ENCODE measurements at places on chromosomes 13 and 19.

- no peak for DNase-seq
These were observed 44.4 kb upstream of the USE1 start for GRCh38 chr19:17170538-17171297.

GRCh38 chr19:12880551-12881171 lies 588 bp downstream of the DNASE2 start:
- no peak for DNase-seq

- no peak for DNase-seq
These were observed 4.8 kb upstream of the ANGPTL8 start for GRCh38 chr19:11234486-11235075.

DNA sequence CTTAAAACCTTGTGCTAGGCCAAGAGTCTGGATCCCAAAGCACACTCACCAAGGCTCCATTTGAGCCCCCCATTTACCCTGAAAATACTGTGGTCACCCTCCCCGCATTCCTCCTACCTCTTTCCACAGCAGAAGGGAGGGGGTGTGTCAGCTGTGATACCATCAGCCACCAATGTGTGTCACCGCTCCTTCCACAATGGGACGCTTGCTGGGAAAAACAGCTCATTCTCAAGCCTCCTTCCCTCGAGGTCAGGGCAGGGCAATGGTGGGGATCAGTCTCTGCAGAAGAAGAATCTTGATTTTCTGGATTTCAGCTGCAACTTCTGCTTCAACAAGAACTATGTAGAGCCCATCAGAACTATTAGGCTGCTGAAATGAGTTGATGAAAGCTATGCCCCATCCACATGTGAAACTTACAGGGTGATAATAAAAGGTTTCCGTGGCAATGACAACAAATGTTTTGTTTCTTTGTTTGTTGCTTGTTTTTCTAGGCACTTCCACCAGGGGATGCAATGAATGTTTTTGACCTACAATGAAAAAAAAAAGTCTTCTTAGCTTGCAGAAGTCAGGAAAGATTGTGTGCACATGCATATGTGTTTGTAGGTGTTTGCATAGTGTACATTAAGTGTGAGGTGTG lies 26.4 kb upstream of the ZNF507 start:
- DNase-seq = peak; percentile 11

DNA sequence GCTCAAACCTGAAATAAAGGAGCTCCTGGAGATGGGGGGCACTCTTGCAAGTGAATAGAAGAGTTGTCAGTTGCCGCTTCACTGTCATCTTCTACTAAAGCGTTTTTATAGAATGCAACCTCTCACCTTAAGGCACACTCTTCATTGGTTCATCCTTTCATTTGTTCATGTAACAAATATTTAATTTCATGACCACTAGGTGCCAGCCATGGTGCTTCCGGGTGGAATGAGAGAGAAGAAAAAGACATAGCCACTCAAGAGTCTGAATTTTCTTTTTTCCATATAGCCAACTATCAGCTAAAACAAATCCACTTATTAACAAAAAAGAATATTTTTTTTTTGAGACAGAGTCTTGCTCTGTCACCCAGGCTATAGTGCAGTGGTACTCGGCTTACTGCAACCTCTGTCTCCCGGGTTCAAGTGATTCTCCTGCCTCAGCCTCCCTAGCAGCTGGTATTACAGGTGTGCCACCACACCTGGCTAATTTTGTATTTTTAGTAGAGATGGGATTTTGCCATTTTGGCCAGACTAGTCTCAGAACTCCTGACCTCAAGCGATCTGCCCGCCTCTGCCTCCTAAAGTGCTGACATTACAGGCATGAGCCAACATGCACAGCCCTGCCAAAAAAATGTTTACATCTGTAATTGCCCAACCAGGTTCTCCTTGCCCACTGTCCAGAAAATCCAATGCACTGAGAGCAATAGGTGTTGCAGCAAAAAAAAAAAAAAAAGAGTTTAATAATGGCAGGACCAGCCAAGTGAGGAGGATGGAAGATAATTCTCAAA lies 22.1 kb upstream of the SACS start:
- no peak for DNase-seq

- no peak for DNase-seq
These were observed 9.0 kb downstream of the MICU2 start for GRCh38 chr13:21594715-21595545.

DNA sequence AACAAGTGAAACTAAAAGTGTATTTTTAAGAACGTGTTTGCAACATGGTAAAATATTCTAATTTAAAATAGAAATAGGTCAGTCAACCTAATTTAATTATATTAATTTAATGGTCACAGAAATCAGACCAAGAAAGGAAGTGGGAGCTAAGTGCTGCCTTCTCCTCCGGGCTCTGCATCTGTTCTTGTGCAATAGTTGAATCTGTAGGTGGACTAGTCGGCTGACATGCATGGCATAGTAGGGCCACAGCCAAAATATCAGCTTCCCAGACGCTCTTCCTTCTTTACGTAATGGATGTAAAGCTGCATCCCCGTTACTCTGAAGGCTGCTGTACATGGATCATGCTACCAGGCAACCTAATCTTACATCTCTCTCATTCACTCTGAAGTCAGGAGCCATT lies 47.3 kb downstream of the COL4A1 start:
- DNase-seq = no peak

DNA sequence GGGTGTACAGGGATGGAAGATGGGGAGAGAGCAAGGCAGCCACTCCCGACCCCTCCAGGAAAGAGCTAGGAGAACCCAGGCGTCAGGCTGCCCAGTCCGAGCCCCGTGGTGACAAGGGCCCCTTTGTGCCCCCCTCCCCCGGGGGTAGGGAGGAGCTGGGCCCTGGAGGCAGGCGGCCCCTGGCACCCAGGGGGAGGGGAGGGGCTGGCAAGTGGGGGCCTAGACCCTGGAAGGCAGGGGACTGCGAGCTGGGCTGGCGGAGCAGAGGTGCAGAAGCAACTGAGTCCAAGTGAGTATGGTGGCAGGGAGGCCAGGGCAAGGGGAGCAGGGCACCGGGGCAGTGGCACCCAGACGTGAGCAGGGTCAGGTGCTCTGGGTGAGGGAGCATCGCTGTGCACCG lies at the start of gene MAG:
Gene MAG, plus strand, starts transcription at position 246 of the 400 bp plus-strand sequence. CDS start 3,248 bp downstream, outside the sequence.
- DNase-seq = peak; percentile 73

- DNase-seq = no peak
These were observed 107.1 kb downstream of the DACH1 start for GRCh38 chr13:71759651-71760511.

DNA sequence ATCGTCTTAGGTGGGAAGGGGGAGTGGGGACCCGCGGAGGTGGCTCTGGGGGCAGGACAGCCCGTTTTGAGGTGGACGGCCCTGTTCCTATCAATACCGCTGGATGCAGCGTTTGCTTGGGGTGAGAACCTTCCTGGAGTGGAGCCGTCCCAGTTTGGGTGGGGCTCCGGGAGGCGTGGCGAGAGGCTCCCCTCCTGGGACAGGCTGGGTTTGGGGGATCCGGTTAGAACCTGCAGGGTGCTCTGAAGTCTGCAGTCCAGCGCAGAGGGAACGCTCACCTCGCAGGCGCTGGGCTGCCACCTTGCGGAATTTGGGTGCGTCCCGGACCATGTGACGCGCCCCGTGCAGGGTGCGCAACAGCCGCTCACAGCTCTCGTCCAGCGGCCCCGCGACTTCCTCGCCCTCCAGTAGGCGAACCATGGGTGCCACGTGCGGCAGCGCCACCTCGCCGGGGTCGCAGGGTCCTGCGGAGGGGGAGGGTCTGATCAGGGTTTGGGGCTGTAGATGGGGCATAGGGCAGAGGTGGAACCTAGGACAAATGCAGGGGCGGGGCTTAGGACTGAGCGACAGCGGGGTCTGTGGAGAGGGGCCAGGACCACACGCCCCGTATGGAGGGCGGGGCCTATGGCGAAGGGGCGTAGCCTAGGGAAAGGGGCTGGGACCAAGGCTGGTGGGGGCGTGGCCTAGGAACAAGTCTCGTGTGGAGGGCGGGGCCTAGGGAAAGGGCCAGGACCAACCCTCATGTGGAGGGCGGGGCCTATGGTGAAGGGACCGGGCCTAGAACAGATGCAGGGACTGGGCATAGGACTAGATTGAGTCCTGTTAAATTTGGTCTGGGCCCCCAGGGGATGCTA lies 13.8 kb downstream of the SH2D3A start:
- no peak for DNase-seq

GRCh38 chr13:23504180-23504579 lies 66.0 kb upstream of the TNFRSF19 start:
- DNase-seq = no peak

- peak; percentile 59 for DNase-seq
These were observed 27.7 kb downstream of the MEIS3 start for GRCh38 chr19:47391510-47392223.

DNA sequence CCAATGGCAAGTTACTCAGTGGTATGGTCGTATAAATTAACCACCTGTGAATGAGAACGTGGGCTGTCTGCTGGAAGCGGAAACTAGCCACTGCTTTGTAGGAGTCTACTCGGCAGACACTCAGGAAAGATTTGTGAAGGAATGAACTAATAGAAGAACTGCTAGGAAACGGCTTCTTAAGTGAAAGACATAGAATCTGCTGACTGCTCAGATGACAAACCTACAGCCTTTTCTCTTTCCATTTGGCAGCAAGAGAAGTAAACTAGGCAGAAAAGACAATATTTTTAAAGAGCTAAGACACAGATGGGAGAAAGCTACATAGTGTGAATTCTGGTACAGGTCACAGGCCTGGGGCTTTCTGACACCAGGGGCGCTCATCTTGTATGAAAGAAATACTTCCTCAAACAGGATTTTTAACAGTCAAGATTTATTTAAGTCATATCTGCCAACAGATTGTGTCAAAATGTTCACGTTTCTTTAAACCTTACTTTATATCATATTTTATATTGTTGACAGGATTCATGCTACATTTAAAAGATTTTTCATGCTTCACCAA lies 78.4 kb downstream of the MIPEP start:
- DNase-seq = no peak

DNA sequence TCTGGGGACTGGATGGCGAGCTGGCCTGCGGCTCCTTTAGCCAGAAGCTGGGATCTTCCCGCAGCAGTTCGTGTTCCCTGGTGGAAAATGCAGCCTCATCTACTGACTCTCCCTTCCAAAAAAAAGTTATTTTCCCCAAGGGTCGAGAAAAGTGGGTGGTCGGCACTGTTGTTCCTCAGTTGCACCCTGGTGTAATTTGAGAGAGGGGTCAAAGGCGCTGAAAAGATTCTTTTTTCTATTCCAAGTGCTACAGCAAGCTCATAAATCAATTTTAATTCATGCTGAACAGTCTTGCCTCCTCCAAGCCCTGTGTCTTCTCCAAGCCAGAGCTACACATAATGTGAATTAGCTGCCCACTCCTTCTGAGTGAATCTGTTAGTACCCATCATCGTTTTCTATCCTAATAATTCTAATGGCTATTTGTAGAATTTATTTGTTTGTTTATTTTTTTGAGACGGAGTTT lies 774 bp downstream of the SLC25A15 start:
- no peak for DNase-seq

GRCh38 chr13:102128216-102128810 lies 273.5 kb downstream of the FGF14 start:
- DNase-seq = no peak

- peak; percentile 2 for DNase-seq
These were observed 892 bp downstream of the TRIR start for GRCh38 chr19:12733369-12734214.

DNA sequence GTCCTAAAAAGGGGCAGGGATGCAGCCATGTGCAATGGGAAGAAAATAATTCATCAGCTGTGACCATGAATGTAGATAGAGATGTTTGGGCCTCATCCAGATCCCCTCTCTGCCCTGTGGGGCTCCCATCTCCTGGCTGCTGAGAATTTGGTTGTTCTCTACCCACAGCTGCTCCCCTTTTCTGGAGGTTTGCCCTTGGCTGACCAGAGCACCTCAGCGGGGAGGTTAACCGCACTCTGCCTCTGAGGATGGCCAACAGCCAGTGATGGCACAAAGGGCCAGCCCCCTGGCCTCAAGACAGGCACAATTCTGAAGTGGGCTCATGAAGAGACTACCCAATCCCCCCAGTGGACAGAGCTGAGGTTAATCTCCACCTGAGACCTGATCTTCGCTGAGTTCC lies 61.5 kb upstream of the SERP2 start:
- DNase-seq = no peak

- DNase-seq = no peak
These were observed 417.6 kb upstream of the PCDH20 start for GRCh38 chr13:61833228-61833627.

DNA sequence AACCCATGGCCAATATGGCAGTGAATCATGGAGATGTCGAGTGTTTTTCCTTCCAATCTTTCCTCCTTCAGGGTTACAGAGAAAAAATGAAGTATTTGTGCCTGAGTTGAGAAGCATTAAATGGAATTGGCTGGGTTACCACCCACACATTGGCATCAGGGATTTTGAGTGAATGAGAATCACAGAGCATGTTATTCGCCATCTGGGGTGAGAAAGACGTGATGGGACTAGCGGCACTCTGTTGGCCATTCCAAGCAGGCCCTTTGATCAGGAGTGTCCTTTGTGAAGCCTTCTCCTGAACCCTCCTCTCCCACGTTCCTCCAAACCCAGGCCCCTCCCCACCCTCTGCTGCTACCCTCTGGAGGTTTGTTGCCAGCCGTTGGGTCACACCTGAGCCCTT lies 84.2 kb upstream of the PCDH8 start:
- DNase-seq = no peak

DNA sequence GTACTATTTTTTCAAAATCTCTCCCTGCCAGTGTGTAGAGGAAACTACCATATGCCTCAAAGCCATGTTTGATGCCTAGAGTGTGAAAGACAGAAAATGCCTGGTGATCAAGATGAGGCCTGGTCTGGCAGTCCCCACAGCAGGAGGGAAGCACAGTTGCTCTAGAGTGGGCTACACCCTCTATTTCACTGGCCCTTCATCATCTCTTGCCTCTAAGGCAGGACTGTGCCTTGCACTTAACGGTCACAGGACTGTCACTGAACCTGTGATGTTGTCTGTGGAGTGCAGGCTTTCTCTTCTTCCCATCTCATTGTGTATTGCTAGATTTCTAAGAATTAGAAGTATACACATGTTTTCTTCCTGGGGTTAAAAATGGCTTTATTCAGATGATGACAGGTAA lies 16.3 kb downstream of the POLR1D start:
- DNase-seq = no peak

GRCh38 chr19:56477429-56478338 lies 539 bp upstream of the ZNF667 start:
- DNase-seq = peak; percentile 98

- no peak for DNase-seq
These were observed 41.7 kb upstream of the EHD2 start for GRCh38 chr19:47671499-47671898.

DNA sequence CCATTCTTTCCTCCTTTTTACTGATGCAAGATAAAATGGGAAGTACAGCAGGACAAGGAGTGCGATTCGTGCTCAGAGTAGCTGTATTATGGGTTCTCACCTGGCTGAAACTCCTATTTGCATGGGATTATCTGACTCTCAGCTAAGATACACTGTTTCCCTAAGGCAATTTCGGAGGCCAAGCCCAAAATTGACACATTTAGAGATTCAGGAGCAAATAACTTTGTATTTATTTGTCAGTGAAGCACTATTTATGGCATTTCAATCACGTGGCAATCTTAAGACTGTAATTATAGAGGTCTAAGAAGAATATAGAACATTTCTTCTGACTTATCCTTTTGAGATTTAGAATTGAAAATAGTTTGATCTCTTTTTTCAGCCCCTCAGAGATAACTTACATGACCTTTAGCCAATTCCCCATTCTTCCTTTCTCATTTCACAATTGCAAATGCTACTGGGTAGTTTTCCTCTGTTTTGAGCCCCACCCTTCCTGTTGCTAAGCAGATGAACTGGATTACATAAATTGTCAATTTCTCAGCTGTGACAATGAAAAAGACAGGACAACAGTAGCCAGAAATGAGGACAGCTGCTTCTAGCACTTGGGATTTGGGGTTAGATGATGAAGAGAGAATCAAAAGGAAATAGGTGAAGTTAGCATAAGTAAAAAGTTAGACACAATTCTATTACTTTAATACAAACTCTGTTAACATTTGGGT lies 122.7 kb upstream of the FRY start:
- DNase-seq = no peak

Data from hypothalamus (tissue), 51 donors.